ENCODE measurements at places on chromosomes 3 and 15.

DNA sequence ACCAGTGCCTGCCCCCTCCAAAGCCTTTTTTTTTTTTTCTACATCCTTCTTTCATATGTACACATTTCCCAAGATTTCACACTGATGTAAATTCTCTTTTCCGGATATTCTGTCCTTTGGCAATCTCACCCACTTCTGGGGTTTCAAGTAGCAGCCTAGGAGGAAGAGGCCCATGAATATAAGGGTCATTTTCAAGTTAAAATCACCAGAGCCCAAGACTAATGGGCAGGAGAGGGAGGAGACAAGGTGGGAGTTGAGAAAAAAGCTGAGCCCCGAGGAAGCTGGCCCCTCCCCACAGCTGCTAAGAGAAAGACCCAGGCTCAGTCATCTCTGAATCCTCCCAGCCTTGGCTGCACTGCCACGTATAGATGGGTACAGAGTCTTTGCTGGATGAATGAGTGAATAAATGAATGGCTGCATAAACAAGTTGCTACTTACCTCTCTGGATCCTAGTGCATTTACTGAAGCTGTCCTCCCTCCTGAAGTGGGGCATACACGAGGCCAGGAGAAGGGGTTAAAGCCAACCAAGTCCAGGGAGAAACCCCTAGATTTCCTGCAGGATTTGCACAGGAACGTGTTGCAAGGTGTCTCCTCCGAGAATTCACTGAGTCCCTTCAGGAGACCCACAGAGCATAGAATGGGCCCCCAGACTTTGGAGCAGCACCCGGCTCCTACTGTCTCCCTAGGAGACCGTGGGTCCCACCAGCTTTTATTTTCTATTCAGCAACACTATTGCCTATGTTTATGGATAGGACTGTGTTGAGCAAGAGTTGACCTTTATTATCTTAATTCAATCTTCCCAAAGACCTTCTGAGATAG, 100.8 kb upstream of the LIPC start:
- DNase-seq = no peak

- DNase-seq = no peak
These were observed 29.3 kb upstream of the MAGEF1 start for GRCh38 chr3:184741259-184741556.

GRCh38 chr3:32383136-32383711, 8.4 kb upstream of the CMTM7 start:
- DNase-seq = no peak

- peak; percentile 11 for DNase-seq
These were observed 95.3 kb downstream of the CHRNA7 start for GRCh38 chr15:32125595-32125994.

- peak; percentile 33 for DNase-seq
These were observed 80.7 kb downstream of the SQOR start for GRCh38 chr15:45715528-45715927.

GRCh38 chr3:146544929-146545528, 622 bp upstream of the PLSCR1 start:
- DNase-seq = no peak

DNA sequence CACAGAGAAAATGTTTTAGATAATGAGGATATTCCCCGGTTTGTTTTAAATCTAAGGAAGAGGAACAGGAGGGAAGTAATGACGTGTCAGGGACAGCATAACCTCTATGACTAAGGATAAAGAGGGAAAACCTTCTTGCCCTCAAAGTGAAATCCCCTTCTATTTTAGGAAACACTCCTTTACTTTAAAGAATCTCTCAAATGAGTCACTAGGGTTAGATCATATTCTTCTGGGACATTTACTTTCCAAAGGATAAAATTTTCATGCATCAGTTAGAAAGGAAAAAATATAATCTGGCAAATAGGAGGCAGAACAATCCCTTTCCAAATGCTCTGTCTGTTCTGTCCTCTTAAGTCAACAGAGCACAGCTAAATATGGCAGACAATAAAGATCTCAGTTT, 43.2 kb upstream of the UBE2E2 start:
- no peak for DNase-seq

- peak; percentile 54 for DNase-seq
These were observed 43.8 kb upstream of the SLC6A6 start for GRCh38 chr3:14358426-14359211.

GRCh38 chr3:53263907-53264306, 8.1 kb upstream of the TKT start:
- DNase-seq = no peak

GRCh38 chr3:106338582-106339214, 469.9 kb upstream of the CBLB start:
- no peak for DNase-seq

DNA sequence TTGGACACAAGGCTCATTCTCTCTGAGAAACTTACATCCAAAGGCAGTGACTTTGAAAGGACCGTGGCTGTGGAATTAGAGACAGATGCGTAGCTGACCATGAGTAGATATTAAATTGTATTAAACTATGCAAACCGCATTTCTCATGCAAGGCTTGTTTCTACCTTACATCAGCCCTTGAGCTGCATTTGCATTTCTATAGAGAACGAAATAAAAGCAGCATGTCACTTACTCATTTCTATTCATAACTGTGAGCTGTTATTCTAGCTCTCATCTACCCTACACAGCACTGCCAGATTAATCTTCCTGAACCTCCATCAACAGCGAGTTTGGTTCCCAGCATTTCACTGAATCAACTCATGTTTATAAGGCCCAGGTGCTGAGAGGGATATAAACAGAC, 72.3 kb downstream of the THSD4 start:
- DNase-seq = no peak

GRCh38 chr3:102497571-102497970, 62.8 kb downstream of the ZPLD1 start:
- DNase-seq = no peak

DNA sequence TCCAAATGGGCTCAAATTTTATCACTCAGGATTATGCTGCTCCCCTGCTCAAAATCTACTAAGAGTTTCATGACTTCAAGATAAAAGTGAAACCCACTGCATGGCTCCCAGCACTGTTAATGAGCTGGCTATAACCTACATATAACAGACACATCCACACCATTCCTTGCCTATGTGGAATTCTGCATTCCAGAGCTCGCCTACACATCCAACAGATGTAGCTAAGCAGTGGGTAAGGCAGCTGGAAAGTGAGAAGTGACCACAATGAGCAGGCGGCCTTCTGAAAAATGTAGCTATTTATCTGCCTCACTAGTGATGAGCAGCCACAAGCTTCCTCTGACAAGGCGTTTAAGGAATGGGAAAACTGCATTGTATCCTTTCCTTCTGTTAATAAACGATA, 92.0 kb upstream of the TRIM42 start:
- no peak for DNase-seq

DNA sequence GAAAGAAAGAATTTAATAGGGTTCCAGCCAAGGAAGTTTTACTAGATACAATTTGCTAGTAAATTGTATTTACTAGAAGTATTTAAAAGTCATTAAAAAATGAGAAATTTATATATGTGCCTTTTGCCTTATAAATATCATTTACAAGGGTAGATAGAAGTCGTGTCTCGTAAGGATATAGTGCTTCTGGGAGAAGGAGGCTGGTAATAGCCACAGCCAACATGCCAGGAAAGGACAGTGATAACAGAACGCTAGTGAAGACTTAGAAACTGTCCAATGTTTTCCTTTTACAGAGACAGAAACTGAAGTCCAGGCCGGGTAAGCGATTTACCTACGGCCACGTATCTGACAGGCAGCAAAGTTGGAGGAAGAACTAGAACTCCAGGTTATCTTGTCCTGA, 113.5 kb upstream of the LRRN1 start:
- no peak for DNase-seq

- DNase-seq = peak; percentile 52
These were observed 67.5 kb downstream of the TFG start for GRCh38 chr3:100776746-100777145.

DNA sequence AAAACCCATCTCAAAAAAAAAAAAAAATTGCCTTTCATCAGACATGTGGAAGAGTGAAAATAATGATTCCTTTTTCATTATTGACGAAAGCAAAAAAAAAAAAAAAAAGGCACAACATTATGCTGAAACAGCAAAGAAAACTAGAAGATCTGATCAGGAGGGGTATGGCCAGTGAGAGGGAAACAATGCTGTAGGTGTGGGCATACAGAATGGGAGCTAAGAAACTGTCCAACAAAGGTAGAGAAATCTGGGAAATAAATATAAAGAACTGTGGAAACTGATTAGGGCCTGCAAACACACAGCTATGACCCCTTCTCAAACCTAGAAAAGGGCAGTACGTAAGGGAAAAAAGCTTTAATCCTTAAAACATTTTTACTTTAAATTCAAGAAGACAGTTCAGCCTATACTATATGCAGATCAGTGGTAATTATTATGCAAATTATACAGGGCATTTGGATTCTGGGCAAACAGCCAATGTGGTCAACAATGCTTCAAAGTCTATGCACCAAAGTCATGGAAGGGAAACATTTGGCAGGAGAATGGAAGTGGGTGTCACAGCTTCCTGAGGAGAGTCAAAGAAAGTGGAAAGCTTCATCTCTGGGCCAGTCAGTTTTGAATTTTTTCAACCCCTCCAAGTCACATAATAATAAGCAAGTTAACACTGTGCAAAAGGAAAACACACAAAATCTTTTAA, 68.3 kb upstream of the SLC12A8 start:
- DNase-seq = peak; percentile 24

GRCh38 chr3:28699283-28699682, 350.7 kb upstream of the AZI2 start:
- DNase-seq = no peak

GRCh38 chr15:57549935-57550334, 41.8 kb upstream of the MYZAP start:
- DNase-seq = no peak

DNA sequence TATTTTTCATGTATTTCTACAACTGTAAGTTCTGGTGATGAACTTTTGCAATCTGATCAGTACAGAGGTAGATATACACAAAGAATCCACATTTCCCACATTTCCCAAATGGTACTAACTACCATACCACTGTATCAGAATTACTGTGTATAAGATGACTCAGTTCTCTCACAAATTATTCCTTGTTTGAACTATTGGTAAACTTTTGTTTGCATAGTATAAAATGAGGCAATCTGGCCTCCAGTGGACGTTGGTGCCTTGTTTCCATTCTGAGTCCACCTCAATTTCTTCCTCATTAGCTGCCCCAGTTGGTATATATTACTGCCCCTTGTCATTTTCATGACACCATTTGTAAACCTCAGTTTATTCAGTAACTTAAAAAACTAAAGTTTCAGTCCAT, 38.5 kb downstream of the SPTSSB start:
- no peak for DNase-seq

DNA sequence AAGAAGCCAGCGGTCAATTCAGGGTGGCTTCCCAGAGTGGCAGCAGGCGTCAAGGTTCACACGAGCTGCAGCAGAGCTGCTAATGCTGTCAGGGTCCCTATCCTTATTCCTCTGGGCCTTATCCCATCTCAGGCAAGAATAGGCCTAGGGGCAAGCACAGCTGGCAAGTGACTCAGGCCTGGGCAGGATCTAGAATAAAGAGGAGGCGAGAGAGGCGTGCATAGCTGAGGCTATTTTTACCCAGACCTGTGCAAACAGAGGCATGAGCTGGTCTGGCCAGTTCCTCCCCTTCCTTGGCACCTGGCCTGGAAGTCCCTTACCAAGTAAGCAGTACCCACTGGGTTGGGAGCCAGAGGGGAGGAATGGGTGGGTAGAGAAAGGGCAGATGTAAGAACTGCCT, 12.2 kb upstream of the VIPR1 start:
- no peak for DNase-seq

DNA sequence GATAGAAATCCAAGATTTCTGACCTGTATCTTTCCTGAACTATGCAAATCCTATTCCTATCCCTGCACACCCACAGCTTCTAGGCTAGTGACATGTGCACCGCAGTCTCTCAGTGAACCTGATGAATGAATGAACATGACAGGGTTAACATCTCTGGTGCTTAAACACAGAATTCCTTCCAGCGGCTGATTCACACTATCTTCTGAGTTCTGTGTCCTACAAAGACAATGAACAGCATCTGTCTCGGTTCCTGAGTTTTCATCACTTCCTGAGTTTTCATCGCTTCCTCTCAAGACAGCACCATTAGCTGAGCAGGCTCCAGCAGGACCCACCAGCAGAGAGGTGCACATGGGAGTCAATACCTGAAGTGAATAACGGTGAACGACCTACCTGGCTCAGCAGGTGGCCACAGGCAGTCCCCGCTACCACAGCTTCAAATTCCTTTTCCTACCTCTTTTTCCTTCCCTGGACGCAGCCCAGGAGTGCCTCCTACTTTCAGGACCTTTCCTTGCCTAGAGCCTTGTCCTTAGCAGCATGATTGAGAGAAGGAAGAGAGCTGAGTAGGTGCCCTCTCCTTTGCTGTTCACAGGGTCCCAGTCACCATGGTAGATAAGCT, 113.5 kb downstream of the IGF2BP2 start:
- peak; percentile 74 for DNase-seq

GRCh38 chr3:8793242-8793641, 23.8 kb upstream of the OXTR start:
- DNase-seq = no peak

DNA sequence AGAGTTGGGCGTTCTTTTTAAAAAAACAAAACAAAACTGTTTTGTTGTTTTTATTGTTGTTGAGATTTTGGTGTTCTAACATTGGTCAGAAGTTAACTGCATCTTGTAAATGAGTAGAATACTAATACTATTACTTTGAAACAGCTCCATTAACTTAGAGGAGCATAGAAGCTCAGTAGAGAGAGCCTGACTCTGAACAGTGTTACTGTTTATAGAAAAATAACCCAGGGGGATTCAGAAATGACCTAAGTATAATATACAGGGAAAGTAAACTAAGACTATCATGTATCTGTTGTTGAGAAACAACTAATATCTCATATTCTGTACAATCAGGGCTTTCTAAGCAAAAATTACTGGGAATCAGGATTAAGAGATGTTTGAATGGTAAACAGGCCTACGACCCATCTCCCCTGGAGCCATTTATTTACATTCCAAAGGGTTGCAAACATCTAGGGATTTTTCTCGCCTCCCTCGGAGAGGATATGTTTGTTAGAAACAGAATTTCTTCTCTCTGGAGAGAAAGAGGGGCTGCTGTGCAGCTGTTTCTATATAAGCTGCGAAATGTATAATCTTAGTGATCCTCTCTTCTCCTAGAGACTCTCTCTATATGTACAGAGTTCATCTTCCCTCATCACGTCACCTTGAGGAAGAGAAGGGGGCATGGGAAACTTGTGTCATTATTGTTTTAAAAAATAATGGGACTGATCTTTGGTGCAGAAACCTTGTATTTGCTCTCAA, 827.5 kb upstream of the DPPA4 start:
- peak; percentile 73 for DNase-seq
